ENCODE measurements at places on chromosomes 11 and 22.

GRCh38 chr11:120660024-120660565, 148.5 kb downstream of the GRIK4 start:
- H3K36me3 ChIP-seq: no peaks in the 10 kb centered on the region
- H3K4me1 ChIP-seq: no peaks in the 10 kb centered on the region
- H3K27me3 ChIP-seq: peaks cover 45% of the 10 kb centered on the region

- DNase-seq: no peak
- peaks cover 66% of the 10 kb centered on the region for H3K27me3 ChIP-seq
- H3K4me3 ChIP-seq: no peak overlapping the region
- H3K4me1 ChIP-seq: no peaks in the 10 kb centered on the region
- no peaks in the 10 kb centered on the region for H3K36me3 ChIP-seq
- no peak overlapping the region for H3K27ac ChIP-seq
These were observed 75.2 kb upstream of the NNMT start for GRCh38 chr11:114221037-114221436.

DNA sequence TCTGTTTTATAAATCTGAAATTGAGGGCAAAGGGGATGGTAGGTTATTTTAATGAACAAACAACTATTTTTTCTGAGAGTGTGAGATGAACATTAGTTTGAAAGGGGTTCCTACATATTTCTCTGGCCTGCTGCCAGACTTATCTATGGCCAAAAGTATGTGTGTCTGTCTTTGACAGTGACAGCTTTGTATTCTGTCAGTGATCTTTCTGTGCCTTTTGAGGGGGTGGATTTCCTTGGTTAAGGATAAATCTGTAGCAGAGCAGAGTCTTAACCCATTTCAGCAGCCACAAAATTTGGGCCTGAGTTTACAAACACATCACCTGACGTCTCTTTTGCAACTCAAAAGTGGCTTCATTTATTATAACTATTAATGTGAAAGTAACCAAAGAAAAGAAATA, 30.9 kb downstream of the ZFTA start:
- no peak for DNase-seq
- H3K27ac ChIP-seq: peak overlapping the region; percentile 45
- no peaks in the 10 kb centered on the region for H3K27me3 ChIP-seq

- DNase-seq: peak; percentile 34
- H3K27ac ChIP-seq: no peak overlapping the region
These were observed 107.0 kb downstream of the MYO18B start for GRCh38 chr22:25848954-25849353.

DNA sequence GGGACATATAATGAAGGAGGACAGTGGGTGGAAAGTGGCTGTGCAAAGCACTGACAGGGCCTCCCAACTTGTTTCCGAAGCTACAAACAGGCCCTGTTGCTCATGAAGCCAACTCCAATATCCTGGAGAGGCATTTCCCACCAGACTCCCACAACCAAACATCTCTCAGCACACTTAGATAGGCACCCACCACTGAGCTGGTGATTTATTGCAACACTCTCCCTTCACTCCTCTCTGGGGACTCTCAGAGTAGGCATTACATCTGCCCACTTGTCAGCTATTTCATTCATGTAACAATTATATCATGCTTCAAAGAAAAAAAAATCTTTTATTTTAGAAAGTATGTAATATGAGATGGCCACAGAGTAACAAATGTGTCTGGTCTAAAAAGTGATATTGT, 32.1 kb upstream of the PPP2R1B start:
- no peak overlapping the region for H3K4me3 ChIP-seq
- H3K4me1 ChIP-seq: peaks cover 16% of the 10 kb centered on the region
- no peaks in the 10 kb centered on the region for H3K27me3 ChIP-seq
- H3K27ac ChIP-seq: no peak overlapping the region
- H3K36me3 ChIP-seq: peaks cover 43% of the 10 kb centered on the region
- DNase-seq: no peak

DNA sequence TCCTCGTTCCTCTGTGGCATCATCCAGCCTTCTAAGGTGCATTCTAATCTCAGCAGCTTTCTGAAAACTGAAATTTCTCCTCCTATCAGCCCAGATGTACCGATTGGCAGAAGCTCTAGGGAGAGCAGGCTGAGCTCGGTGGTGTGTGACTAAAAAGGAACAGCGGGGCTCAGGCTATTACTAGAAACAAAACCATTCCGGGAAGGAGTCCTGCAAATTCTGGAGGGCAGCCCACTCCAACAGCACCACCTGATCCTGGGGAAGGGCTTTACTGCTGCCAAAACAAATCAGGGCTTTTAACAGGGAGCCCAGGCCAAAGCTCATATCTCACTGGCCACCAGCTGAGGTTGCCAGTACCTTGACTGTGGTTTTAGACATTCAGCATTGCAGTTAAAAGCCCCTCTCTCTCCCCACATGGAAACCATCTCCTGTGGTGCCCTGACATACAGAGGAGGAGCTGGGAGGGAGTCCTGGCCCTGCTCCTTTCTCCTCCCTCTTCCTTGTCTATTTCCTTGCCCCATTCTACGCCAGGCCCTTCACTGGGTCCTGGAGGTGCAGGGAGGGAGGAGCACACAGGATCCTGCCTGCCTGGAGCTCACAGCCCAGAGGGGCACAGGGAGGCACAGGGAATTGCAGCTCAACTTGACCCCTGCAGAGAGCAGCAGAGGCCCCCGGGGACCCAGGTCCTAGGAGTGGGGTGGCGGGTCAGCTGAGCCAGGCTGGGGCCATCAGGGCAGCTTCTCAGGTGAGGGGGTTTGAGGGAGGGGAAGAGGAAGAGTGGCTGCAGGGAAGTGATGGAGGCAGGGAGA, 889 bp downstream of the PLAAT4 start:
- H3K4me3 ChIP-seq: no peak overlapping the region
- peak overlapping the region; percentile 86 for H3K27ac ChIP-seq
- H3K4me1 ChIP-seq: peaks cover 25% of the 10 kb centered on the region
- no peaks in the 10 kb centered on the region for H3K36me3 ChIP-seq

DNA sequence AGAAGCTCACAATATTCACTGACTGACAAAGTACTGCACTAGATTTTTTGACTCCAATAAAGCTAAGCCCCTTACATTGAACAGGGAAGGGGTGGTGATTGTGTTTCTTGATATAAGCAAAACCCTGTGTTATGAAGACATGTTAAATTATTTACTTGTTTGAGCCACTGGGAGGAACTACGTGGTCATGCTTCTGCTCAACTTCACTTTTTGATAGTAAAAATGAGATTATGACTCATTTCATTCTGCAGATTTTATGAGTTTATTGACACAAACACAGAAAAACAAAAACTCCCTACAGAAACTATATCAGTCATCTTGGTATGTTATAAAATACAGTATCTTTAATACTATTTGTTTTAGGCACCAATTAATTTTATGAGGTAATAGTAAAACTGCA, 124.7 kb downstream of the CADM1 start:
- H3K36me3 ChIP-seq: no peaks in the 10 kb centered on the region
- H3K4me3 ChIP-seq: no peak overlapping the region
- DNase-seq: no peak

DNA sequence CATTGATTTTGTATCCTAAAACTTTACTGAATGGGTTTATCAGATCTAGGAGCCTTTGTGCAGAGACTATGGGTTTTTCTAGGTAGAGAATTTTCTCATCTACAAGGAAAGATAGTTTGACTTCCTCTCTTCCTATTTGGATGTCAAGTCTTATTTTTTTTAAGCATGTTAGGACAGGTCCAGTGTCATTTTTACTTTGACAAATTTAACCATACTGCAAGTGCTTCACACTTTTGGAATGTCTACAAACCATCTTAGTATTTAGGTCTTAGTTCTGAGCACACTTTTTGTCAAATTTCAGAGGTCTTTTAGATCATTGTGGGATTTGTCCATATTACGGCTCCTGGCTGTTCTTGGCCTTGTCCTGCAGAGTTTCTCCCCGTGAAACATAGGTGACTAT, 715.2 kb upstream of the RAG2 start:
- no peak for DNase-seq
- no peaks in the 10 kb centered on the region for H3K36me3 ChIP-seq
- H3K4me3 ChIP-seq: no peak overlapping the region
- no peaks in the 10 kb centered on the region for H3K27me3 ChIP-seq
- no peak overlapping the region for H3K27ac ChIP-seq
- no peaks in the 10 kb centered on the region for H3K4me1 ChIP-seq

DNA sequence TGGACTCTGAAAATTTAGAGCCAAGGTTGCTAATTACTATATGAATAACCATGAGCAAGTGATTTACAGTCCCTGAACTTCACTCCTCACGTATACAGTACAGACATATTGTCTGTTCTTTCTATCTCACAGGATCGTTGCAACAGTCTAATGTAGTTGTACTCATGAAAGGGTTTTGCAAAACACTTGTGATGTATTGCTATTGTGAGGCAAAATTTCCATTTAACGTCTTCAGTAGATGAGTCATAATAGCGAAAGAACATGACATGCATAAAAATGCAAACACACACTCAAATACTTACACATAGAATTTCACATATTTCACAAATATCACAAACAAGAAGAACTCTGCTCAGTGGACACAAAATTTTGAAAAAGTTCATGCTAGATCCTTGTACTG, 134.6 kb upstream of the TRPC6 start:
- H3K36me3 ChIP-seq: no peaks in the 10 kb centered on the region
- no peak overlapping the region for H3K27ac ChIP-seq
- no peak overlapping the region for H3K4me3 ChIP-seq
- H3K27me3 ChIP-seq: no peaks in the 10 kb centered on the region

GRCh38 chr11:26319906-26320305, 12.0 kb upstream of the ANO3 start:
- DNase-seq: no peak
- H3K4me1 ChIP-seq: no peaks in the 10 kb centered on the region
- H3K27me3 ChIP-seq: peaks cover 36% of the 10 kb centered on the region
- no peak overlapping the region for H3K27ac ChIP-seq
- H3K4me3 ChIP-seq: no peak overlapping the region

GRCh38 chr11:111532365-111532709, 8.2 kb upstream of the LAYN start:
- peaks cover 4% of the 10 kb centered on the region for H3K4me1 ChIP-seq
- DNase-seq: no peak
- no peaks in the 10 kb centered on the region for H3K36me3 ChIP-seq

GRCh38 chr22:46909237-46910030, 147.0 kb downstream of the TBC1D22A start:
- H3K4me1 ChIP-seq: no peaks in the 10 kb centered on the region
- H3K27ac ChIP-seq: no peak overlapping the region
- DNase-seq: no peak
- H3K27me3 ChIP-seq: no peaks in the 10 kb centered on the region
- H3K36me3 ChIP-seq: peaks cover 6% of the 10 kb centered on the region
- no peak overlapping the region for H3K4me3 ChIP-seq

DNA sequence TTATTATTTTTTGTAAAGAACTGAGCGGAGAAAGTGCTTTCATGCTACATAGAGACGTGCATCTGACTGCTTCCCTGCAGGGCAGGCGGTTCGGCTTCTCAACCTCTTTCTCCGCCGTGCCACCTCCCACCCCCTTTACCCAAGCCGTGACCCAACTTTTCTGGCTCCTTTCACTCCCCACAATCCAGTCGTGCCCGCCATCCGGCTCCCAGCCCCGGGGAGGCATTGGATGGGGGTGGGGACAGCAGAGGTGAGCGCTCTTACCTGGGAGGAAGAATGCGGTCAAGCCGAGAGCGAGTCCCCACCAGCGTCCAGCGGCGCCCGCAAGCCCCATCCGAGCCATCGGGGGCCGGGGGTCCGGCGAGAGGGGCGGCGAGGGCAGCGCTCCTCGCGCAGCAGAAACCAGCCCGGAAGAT, 781 bp downstream of the NECTIN1 start:
- H3K27ac ChIP-seq: peak overlapping the region; percentile 90
- H3K4me3 ChIP-seq: peak overlapping the region; percentile 93
- DNase-seq: no peak
- peaks cover 3% of the 10 kb centered on the region for H3K27me3 ChIP-seq

GRCh38 chr11:117305145-117305544, 10.9 kb downstream of the BACE1 start:
- no peak overlapping the region for H3K27ac ChIP-seq
- no peaks in the 10 kb centered on the region for H3K36me3 ChIP-seq
- DNase-seq: no peak
- H3K4me1 ChIP-seq: peaks cover 13% of the 10 kb centered on the region
- H3K27me3 ChIP-seq: no peaks in the 10 kb centered on the region

GRCh38 chr11:134587345-134587744, 175.3 kb upstream of the B3GAT1 start:
- peaks cover 27% of the 10 kb centered on the region for H3K27me3 ChIP-seq
- no peak overlapping the region for H3K4me3 ChIP-seq
- no peak overlapping the region for H3K27ac ChIP-seq
- no peaks in the 10 kb centered on the region for H3K36me3 ChIP-seq
- DNase-seq: no peak
- no peaks in the 10 kb centered on the region for H3K4me1 ChIP-seq

- H3K36me3 ChIP-seq: no peaks in the 10 kb centered on the region
- no peak within 1 kb of the TSS for H3K27ac ChIP-seq
- peaks cover 99% of the 10 kb centered on the region for H3K27me3 ChIP-seq
- no peak within 1 kb of the TSS for H3K4me3 ChIP-seq
- H3K4me1 ChIP-seq: peaks cover 34% of the 10 kb centered on the region
These were observed at the start of gene DBX1 for GRCh38 chr11:20160425-20161229. TSS of gene DBX1 (minus strand) at chr11:20160475. CDS start at chr11:20160324, 151 bp downstream.

DNA sequence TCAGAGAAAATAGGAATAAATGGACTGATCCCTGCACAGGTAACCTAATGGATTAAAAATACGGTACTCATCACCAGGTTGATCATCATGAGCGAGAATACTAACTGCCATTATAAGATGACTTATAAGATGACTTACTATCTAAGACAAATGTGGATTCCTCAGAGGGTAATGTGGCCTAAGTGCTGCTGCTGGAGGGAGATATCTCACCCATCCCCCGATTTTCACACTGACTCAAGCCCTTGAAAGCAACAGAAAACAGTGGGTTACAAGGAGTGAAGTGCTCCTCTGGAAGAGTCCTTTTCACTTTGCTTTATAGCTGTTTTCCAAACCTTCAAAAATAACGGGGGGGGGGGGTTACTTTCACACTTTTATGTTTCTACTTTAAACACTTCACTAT, 920 bp downstream of the TMEM218 start:
- DNase-seq: no peak
- H3K27me3 ChIP-seq: peaks cover 9% of the 10 kb centered on the region
- H3K36me3 ChIP-seq: peaks cover 17% of the 10 kb centered on the region

- DNase-seq: no peak
- H3K36me3 ChIP-seq: peaks cover 16% of the 10 kb centered on the region
- H3K27me3 ChIP-seq: no peaks in the 10 kb centered on the region
- H3K4me3 ChIP-seq: no peak overlapping the region
- no peak overlapping the region for H3K27ac ChIP-seq
These were observed 9.5 kb downstream of the OR5P2 start for GRCh38 chr11:7787239-7787638.

- no peak overlapping the region for H3K27ac ChIP-seq
- no peaks in the 10 kb centered on the region for H3K36me3 ChIP-seq
- no peak for DNase-seq
- no peak overlapping the region for H3K4me3 ChIP-seq
- H3K27me3 ChIP-seq: no peaks in the 10 kb centered on the region
These were observed 605.6 kb downstream of the SOX6 start for GRCh38 chr11:15750535-15751308.

- H3K4me3 ChIP-seq: no peak overlapping the region
- H3K36me3 ChIP-seq: peaks cover 21% of the 10 kb centered on the region
- no peak for DNase-seq
These were observed 7.1 kb downstream of the DDX6 start for GRCh38 chr11:118783724-118784495.
